H9 (cell line): ENCODE measurements at places on chromosomes 12 and 14. TPM values are rescaled to one million over a fixed set of nuclear protein-coding genes. Genes with fewer than 3 reads are reported as not detected.

- no peak for DNase-seq
These were observed 40.0 kb downstream of the DAAM1 start for GRCh38 chr14:59228421-59228820.

DNA sequence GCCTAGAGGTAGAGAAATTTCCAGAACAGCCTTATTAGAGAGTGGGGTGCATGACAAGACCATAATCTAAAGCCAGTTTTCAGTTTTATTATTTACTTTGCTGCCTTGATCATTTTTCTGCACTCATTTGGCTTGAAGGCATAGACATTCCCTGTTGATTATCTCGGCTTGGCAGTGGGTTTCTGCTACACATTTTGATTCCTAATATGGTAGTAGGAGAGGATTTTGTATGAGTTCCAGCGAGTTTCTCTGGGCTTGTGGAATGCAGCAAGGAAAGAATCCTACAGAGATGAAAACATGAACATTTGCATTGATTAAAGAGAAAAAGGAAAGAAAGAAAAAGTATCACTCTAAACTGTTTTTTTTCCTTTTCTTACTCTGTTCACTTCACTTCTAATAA is 281.2 kb downstream of the PAWR start:
- DNase-seq, result no peak

DNA sequence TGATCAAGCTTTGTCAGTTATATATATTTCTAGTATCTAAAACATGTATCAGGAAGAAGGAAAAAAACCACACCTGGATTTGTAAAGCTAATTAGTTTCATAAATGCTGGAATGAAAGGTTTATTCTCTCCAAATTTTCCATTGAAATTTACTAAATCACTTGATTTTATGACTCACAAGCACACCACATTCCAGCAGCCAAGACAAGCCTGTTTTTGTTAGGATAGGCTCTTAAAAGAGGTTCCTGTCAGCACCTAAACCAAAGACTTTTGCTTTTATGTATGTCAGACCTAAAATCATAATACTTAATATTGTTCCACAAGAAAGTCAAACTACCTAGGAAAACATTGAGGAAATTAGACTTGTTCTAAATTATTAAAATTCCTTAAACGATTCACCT is 85.3 kb upstream of the PAWR start:
- no peak for DNase-seq

GRCh38 chr14:35380794-35381193 is 23.8 kb downstream of the NFKBIA start:
- DNase-seq, result no peak

DNA sequence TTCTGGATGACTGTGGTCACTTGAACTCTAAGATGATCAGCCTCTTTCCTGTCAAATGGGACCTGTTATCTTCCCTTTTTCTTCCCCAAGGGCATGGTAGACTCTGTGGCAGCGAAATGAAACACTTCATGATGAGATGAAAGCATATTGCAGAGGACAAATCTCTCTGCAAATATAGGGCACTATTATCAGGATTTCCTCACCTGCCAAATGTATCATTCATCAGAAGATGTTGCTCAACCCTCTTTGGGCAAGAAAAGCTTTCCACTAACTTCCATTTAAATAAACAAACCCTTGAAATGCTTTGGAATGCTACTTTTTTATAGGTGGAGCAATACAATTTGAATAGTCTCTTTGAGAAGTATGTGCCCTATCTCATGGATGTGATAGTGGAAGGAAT is 105.0 kb downstream of the DNAH10 start:
- no peak for DNase-seq

DNA sequence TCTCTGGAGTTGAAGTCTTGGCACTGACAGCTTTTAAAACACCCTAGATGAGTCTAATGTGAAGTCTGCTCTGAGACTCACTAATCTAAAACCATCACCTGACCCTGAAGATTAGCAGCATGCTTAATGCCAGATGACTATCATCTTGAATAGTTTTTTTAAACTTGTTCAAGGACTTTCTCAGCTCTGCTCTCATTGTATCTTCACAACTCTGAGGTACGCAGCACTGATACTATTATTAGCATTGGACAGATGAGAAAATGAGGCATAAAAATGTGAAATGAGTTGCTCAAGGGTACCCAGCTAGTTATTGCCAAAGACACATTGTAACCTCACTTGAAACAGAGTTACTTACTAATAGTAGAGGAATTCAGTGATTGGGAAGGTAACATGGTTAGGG is 4.8 kb downstream of the SLC38A1 start:
- DNase-seq, result no peak

The PMCH gene
- total RNA-seq, result not detected in 2 replicates

The TEX52 gene
- 0.20 TPM in 2 replicates for total RNA-seq

The GPRC5D gene
- total RNA-seq, result not detected in 2 replicates

The ULK1 gene
- total RNA-seq, result 52.7 and 57.2 TPM in 2 replicates

The AKAP5 gene
- 2.3 and 2.5 TPM in 2 replicates for total RNA-seq

The SVOP gene
- 0.11 and 0.15 TPM in 2 replicates for total RNA-seq

The EML5 gene
- total RNA-seq, result 0.61 and 0.81 TPM in 2 replicates

The WNT5B gene
- 0.61 and 1.5 TPM in 2 replicates for total RNA-seq

The ESR2 gene
- 0.11 and 0.15 TPM in 2 replicates for total RNA-seq

The TAS2R10 gene
- total RNA-seq, result 0.22 TPM in 2 replicates

The COA8 gene
- total RNA-seq, result 43.2 and 45.5 TPM in 2 replicates

The MORN3 gene
- 0.24 and 0.37 TPM in 2 replicates for total RNA-seq
